Right atrium auricular region (tissue), 2 donors: ENCODE measurements at places on chromosomes 7 and 10. TPM values are rescaled to one million over a fixed set of nuclear protein-coding genes. Genes with fewer than 3 reads are reported as not detected.

DNA sequence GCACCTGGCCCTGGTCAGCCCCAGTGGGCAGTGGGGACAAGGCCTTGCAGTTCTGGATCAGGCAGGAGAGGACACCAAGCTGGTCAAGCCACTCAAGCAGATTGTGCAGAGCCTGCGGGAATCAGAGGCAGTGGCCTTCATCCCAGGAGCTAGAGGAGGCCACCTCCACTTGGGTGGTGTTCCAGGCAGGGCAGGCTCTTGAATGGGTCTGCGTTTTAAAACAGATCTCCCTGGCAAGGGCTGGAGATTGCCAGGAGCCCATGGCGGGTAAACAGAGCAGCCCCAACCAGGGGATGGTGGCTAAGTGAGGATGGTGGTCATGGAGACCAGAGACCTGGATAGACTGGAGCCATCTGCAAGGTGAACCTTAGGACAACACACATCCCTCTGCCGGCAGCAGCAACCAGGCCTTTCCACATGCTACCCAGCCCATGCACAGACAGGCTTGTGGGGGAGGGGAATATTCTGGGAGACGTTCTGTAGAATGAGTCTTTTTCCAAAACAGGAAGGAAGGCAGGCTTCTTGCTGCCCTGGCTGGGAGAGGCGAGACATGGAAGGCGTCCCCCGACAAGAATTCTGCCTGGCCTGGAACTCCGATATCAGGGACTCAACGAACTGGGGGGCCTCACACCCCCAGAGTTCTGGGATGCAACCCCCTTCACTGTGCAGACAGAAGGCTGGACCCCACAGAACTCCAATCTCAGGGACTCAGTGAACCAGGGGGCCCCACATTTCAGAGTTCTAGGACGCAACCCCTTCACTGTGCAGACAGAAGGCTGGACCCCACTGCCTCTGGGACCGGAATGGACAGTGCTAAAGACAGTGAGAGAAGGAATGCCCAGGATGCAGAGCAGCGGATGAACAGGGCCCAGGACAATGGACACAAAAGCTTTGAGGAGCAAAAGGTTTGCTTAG, 264.8 kb downstream of the PTPRN2 start:
- DNase-seq: peak; percentile 18
- no peaks in the 10 kb centered on the region for H3K36me3 ChIP-seq
- no peak overlapping the region for H3K4me3 ChIP-seq
- no peaks in the 10 kb centered on the region for H3K27me3 ChIP-seq
- no peak overlapping the region for H3K27ac ChIP-seq

DNA sequence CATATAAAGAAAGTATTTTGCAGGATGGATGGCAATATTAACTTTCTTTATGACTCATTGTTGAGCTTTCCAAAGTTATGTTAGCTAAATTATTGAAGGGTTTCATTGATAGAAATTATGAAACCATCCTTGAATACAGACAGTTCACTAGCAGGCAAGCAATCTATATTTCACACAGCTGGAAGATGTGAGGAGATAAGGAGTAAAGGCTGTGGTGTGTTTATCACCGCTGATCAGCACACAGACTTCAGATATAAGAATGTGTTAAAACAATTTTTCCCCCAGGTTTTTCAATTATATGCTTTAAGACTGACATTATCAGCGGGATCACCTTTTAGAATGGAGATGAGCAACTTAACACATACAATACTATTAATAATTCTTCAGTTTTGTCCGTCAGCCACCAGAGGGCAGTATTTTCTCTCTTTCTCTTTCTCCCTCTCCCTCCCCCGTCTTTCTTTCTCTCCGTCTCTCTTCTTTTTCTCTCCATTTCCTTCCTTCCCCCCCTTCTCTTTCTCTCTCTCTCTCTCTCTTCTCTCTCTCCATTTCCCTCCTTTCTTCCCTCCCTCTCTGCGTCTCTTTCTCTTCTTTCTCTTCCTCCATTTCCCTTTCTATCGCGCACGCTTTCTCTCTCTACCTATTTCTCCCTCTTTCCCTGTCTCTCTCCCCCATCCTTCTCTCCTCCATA, 62.9 kb upstream of the FAM171A1 start:
- H3K27ac ChIP-seq: no peak overlapping the region
- H3K4me3 ChIP-seq: peak overlapping the region; percentile 28
- no peaks in the 10 kb centered on the region for H3K36me3 ChIP-seq
- no peaks in the 10 kb centered on the region for H3K27me3 ChIP-seq
- H3K4me1 ChIP-seq: peaks cover 4% of the 10 kb centered on the region

GRCh38 chr10:33635967-33636515, 301.6 kb upstream of the NRP1 start:
- no peaks in the 10 kb centered on the region for H3K4me1 ChIP-seq
- H3K4me3 ChIP-seq: no peak overlapping the region
- DNase-seq: no peak
- no peaks in the 10 kb centered on the region for H3K27me3 ChIP-seq
- no peaks in the 10 kb centered on the region for H3K36me3 ChIP-seq
- H3K27ac ChIP-seq: no peak overlapping the region

- H3K27ac ChIP-seq: no peak overlapping the region
- H3K4me3 ChIP-seq: no peak overlapping the region
- peaks cover 19% of the 10 kb centered on the region for H3K4me1 ChIP-seq
These were observed 19.7 kb downstream of the PDGFA start for GRCh38 chr7:499853-500485.

DNA sequence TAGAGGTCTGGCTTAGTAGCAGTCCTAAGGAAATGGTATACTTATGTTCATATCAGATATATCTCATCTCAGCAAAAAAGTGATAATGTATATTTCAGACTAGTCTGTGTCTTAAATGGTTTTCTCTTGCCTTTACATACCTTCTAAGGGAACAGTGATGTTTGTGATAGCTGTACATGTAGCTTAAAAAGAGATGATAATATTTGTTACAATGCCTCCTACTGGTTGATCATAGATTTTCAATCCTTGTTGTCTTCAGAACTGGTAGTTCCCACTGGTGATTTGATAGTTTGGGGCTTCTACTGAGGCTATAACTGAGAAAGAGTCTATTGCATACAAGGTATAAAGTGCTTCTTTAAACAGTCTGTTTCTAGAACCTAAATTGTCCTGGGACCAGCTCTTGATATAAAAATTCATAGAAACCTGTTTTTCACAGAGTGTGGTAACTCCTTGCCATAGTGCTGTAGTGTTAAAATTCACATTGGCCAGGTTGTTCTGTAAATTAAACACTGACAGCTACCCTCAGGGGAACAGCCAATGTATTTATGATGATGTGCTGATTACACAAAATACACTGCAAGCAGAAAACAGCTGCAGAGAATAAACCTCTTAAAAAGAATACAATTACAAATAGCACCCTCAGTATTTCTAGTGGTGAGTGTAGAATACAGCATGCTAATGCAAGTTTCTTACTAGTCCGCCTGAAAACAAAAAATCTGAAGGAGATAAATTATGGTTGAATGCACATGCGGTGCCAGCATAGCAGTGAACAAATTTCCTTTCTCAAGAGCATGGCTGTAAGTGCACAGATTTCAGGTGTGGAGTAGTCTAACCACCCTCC, 90.3 kb downstream of the BTRC start:
- no peak for DNase-seq
- no peaks in the 10 kb centered on the region for H3K36me3 ChIP-seq
- no peaks in the 10 kb centered on the region for H3K4me1 ChIP-seq
- no peak overlapping the region for H3K27ac ChIP-seq
- no peaks in the 10 kb centered on the region for H3K27me3 ChIP-seq

GRCh38 chr7:1176891-1177373, 16.9 kb upstream of the ZFAND2A start:
- DNase-seq: no peak
- H3K4me3 ChIP-seq: no peak overlapping the region
- H3K4me1 ChIP-seq: no peaks in the 10 kb centered on the region
- H3K36me3 ChIP-seq: no peaks in the 10 kb centered on the region
- H3K27me3 ChIP-seq: no peaks in the 10 kb centered on the region

- H3K4me3 ChIP-seq: no peak overlapping the region
- H3K4me1 ChIP-seq: peaks cover 31% of the 10 kb centered on the region
- no peaks in the 10 kb centered on the region for H3K27me3 ChIP-seq
These were observed 21.0 kb downstream of the ELFN1 start for GRCh38 chr7:1691096-1691495.

Gene MYL7
- 17,339 TPM for total RNA-seq

DNA sequence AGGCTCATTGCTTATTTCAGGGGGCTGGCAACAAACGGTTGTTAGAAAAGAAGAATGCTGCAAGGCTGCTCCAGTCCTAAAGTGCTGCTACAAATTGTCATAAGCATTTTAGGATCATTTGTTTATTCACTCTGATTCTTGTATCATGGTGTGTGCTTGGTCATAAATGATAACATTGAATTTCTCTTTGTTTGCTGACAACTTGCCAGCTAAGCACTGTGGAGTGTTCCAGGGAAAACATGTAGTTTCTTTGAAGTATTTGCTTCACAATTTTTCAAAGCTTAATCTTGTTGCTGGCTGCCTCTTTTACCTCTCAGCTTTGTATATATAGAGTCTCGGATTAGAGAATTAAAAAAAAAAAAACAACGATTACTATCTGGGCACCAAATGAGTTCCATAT, 263.0 kb downstream of the PHF14 start:
- no peak overlapping the region for H3K4me3 ChIP-seq
- no peak overlapping the region for H3K27ac ChIP-seq

Gene CYP3A5
- total RNA-seq: 1.2 TPM

- H3K4me1 ChIP-seq: no peaks in the 10 kb centered on the region
- H3K27ac ChIP-seq: no peak overlapping the region
- no peaks in the 10 kb centered on the region for H3K27me3 ChIP-seq
- no peak overlapping the region for H3K4me3 ChIP-seq
- H3K36me3 ChIP-seq: peaks cover 29% of the 10 kb centered on the region
- DNase-seq: no peak
These were observed 10.6 kb downstream of the DUSP5 start for GRCh38 chr10:110508159-110508788.

GRCh38 chr7:146565872-146566271, 449.3 kb downstream of the CNTNAP2 start:
- no peaks in the 10 kb centered on the region for H3K4me1 ChIP-seq
- H3K27me3 ChIP-seq: no peaks in the 10 kb centered on the region
- H3K4me3 ChIP-seq: no peak overlapping the region
- H3K36me3 ChIP-seq: no peaks in the 10 kb centered on the region
- DNase-seq: no peak
- H3K27ac ChIP-seq: no peak overlapping the region

DNA sequence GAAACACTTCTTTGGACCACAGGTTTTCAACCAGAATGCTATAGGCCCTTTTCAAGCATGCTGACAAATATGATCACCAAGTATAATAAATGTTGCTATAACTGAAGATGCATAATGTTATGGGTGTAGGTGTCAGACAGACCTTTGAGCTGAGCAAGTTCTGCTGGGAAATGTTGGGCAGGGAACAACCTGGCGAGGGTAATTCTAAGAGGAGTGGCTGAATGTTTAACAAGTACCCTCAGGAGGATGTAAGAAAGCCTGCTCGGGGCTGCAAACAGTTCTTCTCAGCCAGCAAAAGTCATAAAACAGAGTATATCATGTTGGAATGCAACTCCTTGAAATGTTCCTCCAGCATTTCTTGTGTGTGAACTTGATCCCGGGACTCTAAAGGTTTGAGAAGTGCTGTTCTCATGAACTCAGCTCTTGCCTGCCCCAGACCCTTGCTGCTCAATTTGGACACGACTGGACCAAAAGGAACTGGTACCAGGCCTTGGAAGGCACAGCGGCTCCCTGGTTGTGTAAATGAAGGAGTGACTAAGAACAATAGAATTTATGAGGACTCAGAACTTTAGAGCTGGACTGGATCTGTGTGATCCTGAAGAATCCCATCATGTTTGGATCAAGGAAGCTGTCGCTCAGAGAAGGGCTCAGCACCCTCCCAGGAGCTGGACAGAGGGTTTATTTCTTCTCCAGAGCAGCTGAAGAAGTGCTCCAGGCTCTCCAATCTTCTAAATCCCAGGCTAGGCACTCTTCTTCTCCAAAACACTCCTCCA, 143.2 kb upstream of the ANK3 start:
- H3K4me1 ChIP-seq: peaks cover 7% of the 10 kb centered on the region
- DNase-seq: no peak
- H3K4me3 ChIP-seq: no peak overlapping the region
- H3K36me3 ChIP-seq: no peaks in the 10 kb centered on the region
- H3K27ac ChIP-seq: no peak overlapping the region
- H3K27me3 ChIP-seq: no peaks in the 10 kb centered on the region

GRCh38 chr10:35208536-35208935, 81.9 kb downstream of the CREM start:
- no peak for DNase-seq
- H3K36me3 ChIP-seq: peaks cover 7% of the 10 kb centered on the region
- H3K27ac ChIP-seq: no peak overlapping the region
- H3K4me3 ChIP-seq: no peak overlapping the region

GRCh38 chr10:90420637-90421318, 437.1 kb downstream of the HTR7 start:
- H3K4me1 ChIP-seq: no peaks in the 10 kb centered on the region
- H3K27me3 ChIP-seq: no peaks in the 10 kb centered on the region
- no peak overlapping the region for H3K27ac ChIP-seq
- H3K36me3 ChIP-seq: no peaks in the 10 kb centered on the region
- no peak overlapping the region for H3K4me3 ChIP-seq
- DNase-seq: no peak

DNA sequence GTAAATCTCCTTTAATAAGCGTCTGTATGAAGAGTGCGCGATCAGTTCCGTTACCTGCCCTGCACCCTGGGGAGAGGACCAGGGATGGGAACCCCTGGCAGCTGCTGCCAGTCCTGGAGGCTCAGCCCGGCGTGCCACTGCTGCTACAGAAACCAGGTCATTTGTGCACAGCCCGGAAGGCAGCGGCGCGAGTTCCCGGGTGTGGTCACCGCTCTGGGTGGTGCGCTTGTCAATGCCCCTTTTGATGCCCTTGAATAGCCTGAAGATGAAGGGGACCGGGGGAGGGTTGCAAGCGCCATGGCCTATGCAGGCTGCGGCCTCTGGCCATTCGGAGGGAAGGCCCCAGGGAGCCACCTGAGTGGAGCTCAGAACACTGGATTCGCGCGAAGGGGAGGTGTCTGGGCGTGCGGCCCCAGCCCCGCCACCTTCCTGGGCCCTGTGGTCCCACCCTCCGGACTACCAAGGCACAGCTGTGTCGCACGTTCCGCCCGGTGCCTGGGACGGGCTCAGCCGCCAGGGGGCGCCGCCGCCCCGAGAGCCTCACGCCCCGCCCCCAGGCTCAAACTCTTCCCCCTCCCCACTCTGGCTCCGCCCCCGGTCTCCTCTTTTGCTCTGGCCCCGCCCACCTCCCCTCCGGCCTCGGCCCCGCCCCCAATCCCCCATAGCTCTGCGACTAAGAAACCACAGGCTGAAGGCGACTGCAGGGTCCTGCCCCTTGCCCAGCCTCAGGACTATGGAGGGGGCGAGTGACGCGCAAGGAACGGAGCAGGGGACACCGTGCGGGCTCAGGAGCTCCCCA, 16.5 kb downstream of the AP5Z1 start:
- H3K27me3 ChIP-seq: no peaks in the 10 kb centered on the region
- H3K36me3 ChIP-seq: peaks cover 38% of the 10 kb centered on the region
- H3K4me3 ChIP-seq: peak overlapping the region; percentile 52
- H3K4me1 ChIP-seq: no peaks in the 10 kb centered on the region
- no peak overlapping the region for H3K27ac ChIP-seq

DNA sequence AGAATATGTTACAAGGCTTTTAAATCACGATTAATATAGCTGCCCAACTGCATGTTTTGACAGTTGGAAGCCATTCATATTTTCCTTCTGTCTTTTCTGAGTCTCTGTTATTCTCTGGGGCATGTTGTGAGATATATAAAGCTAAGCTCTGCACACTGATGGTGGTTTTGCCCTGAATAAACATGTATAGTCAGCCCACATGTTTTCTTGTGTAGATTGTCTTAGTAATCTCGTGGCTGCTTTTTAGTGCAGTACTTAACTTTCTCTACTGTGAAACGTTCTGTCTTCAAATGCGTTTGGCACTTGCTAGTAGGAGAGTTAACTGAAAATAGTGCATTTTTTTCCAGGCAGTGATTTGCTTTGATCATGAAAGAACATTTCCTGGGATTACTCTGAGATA, 268.5 kb downstream of the DNAJB9 start:
- no peak overlapping the region for H3K27ac ChIP-seq
- no peak for DNase-seq
- H3K4me1 ChIP-seq: no peaks in the 10 kb centered on the region
- H3K36me3 ChIP-seq: no peaks in the 10 kb centered on the region
- H3K27me3 ChIP-seq: no peaks in the 10 kb centered on the region
- no peak overlapping the region for H3K4me3 ChIP-seq
